Activated CD4-positive, alpha-beta T cell treated with anti-CD3 and anti-CD28 coated beads, Interleukin-2, amount 50 U/mL, for 16 hours (primary cell): ENCODE measurements at places on chromosomes 4 and X.

DNA sequence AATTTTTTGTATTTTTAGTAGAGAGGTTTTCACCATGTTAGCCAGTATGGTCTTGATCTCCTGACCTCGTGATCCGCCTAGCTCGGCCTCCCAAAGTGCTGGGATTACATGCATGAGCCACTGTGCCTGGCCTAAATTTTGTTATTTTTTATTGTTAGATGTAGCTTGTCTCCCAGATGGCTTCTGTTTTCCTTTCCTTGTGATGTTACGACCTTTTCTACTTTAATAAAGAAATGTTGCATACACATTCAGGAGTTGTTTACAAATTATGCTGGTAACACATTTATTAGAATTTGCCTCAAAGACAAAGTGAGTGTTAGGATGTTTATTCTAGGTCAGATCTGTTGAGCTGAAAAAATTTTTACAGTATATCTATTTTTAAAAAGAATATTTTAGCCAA lies 18.4 kb downstream of the PDLIM5 start:
- DNase-seq = no peak

DNA sequence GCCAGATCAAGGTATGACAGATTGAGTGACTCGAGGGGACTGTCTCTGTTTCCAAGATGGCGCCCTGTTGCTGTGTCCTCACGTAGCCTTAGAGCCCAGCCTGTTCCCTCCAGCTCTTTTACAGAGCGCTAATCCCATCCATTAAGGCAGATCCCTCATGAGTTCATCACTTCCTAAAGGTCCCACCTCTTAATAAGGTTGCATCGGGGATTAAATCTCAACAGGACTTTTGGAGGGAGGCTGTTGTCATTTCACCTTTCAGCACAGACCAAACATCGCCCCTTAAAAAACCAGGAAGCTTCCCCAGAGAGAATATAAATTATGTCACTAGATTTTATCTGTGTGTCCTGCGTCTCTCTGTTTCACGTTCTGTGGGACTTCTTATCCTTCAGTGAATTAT lies 32.6 kb upstream of the DHRSX start:
- DNase-seq = no peak

DNA sequence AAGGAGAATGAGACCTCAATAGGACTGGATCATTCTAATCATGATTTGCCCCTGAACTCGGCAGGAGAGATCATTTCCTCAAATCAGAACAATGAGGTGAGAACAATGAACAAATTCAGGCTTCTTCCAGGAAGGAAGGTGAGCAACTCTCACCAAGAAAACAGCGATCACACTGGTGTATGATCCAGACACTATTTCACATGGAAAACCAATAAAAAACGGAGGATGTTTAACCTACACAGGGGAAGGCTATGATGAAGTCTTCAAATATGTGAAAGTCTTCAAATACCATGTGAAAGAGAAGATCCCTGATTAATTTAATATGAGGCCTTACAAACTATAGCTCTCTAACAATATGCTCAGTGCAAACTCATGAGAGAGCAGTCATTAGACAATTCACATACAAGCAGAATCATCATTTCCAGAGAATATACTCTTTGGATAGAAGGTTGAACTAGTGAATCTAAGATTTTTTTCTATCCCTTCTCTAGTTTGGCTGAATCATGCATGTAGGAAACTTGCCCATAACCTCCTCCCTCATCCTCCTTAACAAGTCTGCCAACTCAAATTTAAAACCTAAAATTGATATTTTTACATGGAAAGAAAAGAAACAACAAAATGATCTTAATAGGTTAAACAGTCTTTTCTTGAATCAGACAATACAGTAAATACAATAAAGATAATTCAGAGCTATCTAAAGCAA lies 122.5 kb downstream of the ADAMTS3 start:
- DNase-seq = no peak

- DNase-seq = no peak
Observed at GRCh38 chrX:10482261-10482660, 138.1 kb downstream of the MID1 start.

DNA sequence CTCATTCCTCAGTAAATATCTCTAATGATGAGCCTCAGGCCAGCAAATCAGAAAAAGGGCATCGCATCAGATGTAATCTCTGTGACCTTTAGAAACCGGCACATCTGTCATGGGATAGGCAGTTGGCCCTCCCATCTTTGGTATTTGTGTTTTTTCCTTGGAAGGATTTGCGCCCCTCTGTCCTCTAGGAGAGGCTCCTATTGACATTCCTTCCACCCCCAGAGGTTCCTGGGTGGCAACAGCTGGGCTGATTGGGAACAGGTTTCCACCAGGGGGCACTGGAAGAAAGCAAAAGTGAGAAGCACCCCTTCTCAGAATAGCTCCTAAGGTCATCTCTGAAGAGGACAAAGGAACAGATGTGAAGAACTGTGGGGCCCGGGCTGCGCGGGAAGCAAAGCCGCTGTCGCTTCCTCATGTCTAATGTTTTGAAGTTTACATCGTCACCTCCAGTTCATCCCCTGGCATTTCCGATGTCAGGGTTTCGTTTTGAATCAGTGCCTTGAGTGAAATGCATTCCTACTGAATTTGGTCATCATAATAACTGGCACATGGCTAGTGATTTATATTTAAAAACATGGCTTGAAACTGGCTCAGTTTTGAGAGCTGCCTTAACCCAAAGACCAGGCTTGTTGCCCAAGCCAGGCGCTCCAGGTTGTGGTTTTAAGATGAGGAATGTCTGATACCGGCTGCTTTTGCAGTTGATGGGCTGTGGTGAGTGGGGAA lies 6.2 kb downstream of the TXK start:
- peak; percentile 93 for DNase-seq

- DNase-seq = no peak
Observed at GRCh38 chr4:77910676-77911075, 48.0 kb downstream of the MRPL1 start.

GRCh38 chrX:590693-591404 lies 39.7 kb upstream of the SHOX start:
- no peak for DNase-seq

GRCh38 chr4:2484185-2484584 lies 15.3 kb downstream of the RNF4 start:
- no peak for DNase-seq

GRCh38 chr4:143458966-143459365 lies 54.5 kb upstream of the SMARCA5 start:
- no peak for DNase-seq

- no peak for DNase-seq
Observed at GRCh38 chr4:119783189-119783983, 154.8 kb upstream of the PDE5A start.

GRCh38 chrX:107827852-107828251 lies 2.2 kb downstream of the MID2 start:
- no peak for DNase-seq

DNA sequence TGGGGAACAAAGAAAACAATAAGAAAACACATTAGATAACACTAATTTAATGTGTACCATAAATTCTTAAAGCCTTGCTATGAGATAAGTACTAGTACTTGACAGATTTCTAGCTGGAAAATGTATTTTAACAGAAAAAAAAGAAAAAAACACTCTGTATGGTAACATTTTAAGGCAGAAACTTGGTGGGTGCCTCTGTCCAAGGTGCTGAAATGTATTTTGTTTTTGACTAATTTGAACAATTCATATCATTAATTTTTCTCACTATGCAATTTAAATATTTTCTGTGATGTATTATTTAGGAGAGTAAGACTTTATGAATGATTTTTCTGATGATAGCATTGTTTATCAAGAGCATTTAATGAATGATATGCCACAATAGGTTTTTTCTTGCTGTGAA lies 107.5 kb downstream of the GABRG1 start:
- no peak for DNase-seq

DNA sequence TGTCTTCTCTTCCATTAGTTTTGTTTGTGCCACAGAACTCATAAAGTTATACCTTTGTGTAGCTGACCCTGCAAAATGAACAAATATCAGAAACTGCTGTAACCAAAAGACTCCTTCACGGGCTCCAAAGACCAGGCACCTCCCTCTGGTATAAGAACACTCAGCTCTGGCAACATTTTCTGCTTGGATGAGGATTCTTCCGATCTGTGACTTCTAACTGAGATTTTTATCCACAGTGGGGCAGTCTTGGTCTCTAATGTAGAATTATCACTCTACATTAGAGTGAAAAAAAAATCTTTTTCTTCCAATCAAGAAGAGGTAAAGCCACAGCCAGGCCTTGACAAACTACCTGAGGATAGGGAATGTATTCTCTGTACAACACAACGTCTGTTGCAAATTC lies 38.5 kb upstream of the PRSS48 start:
- DNase-seq = no peak

- no peak for DNase-seq
Observed at GRCh38 chrX:47180346-47180745, 13.3 kb upstream of the UBA1 start.

- no peak for DNase-seq
Observed at GRCh38 chrX:568311-568710, 62.3 kb upstream of the SHOX start.

- DNase-seq = peak; percentile 21
Observed at GRCh38 chrX:73262991-73263390, 48.3 kb upstream of the NAP1L2 start.

DNA sequence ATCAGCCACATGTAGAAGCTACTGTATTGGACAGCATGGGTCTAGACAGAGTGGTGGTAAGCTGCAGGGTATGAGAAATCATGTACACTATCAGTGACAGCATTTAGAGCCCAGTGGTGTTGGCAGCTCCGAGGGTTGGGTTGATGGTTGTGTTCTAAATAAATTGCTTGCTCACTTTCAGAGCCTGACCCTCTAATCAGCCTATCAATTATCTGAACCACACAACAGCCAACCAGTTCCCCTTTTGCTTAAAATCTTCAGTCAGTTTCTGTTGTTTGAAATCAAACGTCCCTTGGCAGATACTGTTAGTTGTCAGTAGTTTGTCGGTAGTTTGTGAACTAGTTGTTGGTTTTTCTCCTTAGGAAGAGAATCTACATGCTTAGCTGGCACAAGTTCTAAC lies 99.8 kb upstream of the RAI2 start:
- DNase-seq = no peak

GRCh38 chr4:132893787-132894186 lies 255.3 kb upstream of the PCDH10 start:
- DNase-seq = no peak

GRCh38 chrX:118978451-118978850 lies 4.0 kb downstream of the LONRF3 start:
- DNase-seq = no peak

DNA sequence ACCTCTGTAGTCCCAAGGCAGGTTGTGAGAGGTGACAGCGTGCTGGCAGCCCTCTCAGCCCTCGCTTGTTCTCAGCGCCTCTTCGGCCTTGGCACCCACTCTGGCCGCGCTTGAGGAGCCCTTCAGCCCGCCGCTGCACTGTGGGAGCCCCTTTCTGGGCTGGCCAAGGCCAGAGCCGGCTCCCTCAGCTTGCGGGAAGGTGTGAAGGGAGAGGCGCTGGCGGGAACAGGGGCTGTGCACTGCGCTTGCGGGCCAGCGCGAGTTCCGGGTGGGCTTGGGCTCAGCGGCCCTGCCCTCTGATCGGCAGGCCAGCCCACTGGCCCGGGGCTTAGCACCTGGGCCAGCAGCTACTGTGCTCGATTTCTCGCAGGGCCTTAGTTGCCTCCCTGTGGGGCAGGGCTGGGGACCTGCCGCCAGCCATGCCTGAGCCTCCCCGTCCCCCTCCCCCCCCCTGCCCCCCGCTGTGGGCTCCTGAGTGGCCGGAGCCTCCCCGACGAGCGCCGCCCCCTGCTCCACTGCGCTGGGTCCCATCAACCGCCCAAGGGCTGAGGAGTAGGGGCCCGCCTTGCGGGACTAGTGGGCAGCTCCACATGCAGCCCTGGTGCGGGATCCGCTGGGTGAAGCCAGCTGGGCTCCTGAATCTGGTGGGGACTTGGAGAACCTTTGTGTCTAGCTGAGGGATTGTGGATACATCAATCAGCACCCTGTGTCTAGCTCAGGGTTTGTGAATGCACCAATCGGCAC lies 347.6 kb downstream of the KLHL13 start:
- DNase-seq = no peak

- no peak for DNase-seq
Observed at GRCh38 chr4:100635899-100636298, 118.1 kb upstream of the EMCN start.

GRCh38 chrX:140389331-140389730 lies 115.5 kb downstream of the SOX3 start:
- DNase-seq = no peak
